Myometrial cell (primary cell): ENCODE measurements at places on chromosomes 16 and 17. TPM values are rescaled to one million over a fixed set of nuclear protein-coding genes. Genes with fewer than 3 reads are reported as not detected.

Gene TBC1D3
- not detected in 2 replicates for total RNA-seq

Gene RAB37
- 0.53 TPM in 1 of 2 replicates, not detected in the other for total RNA-seq

Gene ZNF48
- total RNA-seq: 7.2 and 9.7 TPM in 2 replicates

Gene MPP2
- total RNA-seq: 0.58 and 3.9 TPM in 2 replicates

Gene TBC1D3H
- total RNA-seq: not detected in 2 replicates

Gene APOBR
- not detected in 2 replicates for total RNA-seq

Gene ST6GALNAC2
- 1.7 and 4.6 TPM in 2 replicates for total RNA-seq

Gene TEKT1
- not detected in 2 replicates for total RNA-seq

Gene CXCL16
- total RNA-seq: 1.2 and 1.7 TPM in 2 replicates

Gene KIF18B
- total RNA-seq: 11.2 and 12.4 TPM in 2 replicates

Gene RAD51C
- 20.2 and 27.3 TPM in 2 replicates for total RNA-seq

Gene IRX5
- total RNA-seq: not detected in 2 replicates

Gene ZSCAN10
- total RNA-seq: not detected in 2 replicates

Gene PKMYT1
- total RNA-seq: 13.3 and 24.8 TPM in 2 replicates

Gene CCL15
- not detected in 2 replicates for total RNA-seq

Gene CFAP97D1
- total RNA-seq: not detected in 2 replicates

Gene NHLRC4
- total RNA-seq: 2.8 and 3.2 TPM in 2 replicates

Gene CD7
- 0.53 TPM in 1 of 2 replicates, not detected in the other for total RNA-seq

Gene CLEC18B
- not detected in 2 replicates for total RNA-seq

Gene SLFN11
- total RNA-seq: 65.2 and 93.8 TPM in 2 replicates

Gene CACNA1G
- total RNA-seq: not detected in 2 replicates

Gene PTGES3L
- 0.29 and 1.4 TPM in 2 replicates for total RNA-seq

Gene KRTAP4-6
- total RNA-seq: not detected in 2 replicates

Gene BANP
- total RNA-seq: 13.3 and 16.7 TPM in 2 replicates

Gene CACNG1
- not detected in 2 replicates for total RNA-seq

Gene TMEM88
- 0.18 TPM in 1 of 2 replicates, not detected in the other for total RNA-seq

Gene VPS35
- total RNA-seq: 85.3 and 101 TPM in 2 replicates

Gene HID1
- under 0.01 and 0.53 TPM in 2 replicates for total RNA-seq

Gene SLFN14
- not detected in 2 replicates for total RNA-seq

Gene TOM1L2
- total RNA-seq: 25.4 and 30.5 TPM in 2 replicates

Gene CLEC19A
- total RNA-seq: not detected in 2 replicates

Gene SCGB1C2
- total RNA-seq: not detected in 2 replicates

Gene SPIRE2
- total RNA-seq: 1.6 and 4.0 TPM in 2 replicates

Gene ERN2
- 0.35 and 1.7 TPM in 2 replicates for total RNA-seq

Gene KRT28
- total RNA-seq: not detected in 2 replicates

Gene CD68
- 47.6 and 49.6 TPM in 2 replicates for total RNA-seq

Gene TNS4
- under 0.01 TPM in 2 replicates for total RNA-seq

Gene SPECC1
- total RNA-seq: 14.7 and 19.1 TPM in 2 replicates

Gene SRCIN1
- total RNA-seq: not detected in 2 replicates

Gene ZNF385C
- not detected in 2 replicates for total RNA-seq

Gene GFAP
- total RNA-seq: 0.29 and 0.53 TPM in 2 replicates

Gene DOC2A
- 0.53 TPM in 1 of 2 replicates, not detected in the other for total RNA-seq

Gene IRX3
- 0.86 TPM in 1 of 2 replicates, not detected in the other for total RNA-seq

Gene EFCAB13
- 0.89 and 2.0 TPM in 2 replicates for total RNA-seq

Gene BAIAP3
- total RNA-seq: 0.53 and 1.4 TPM in 2 replicates

Gene TBC1D3L
- total RNA-seq: 1.9 and 4.0 TPM in 2 replicates

Gene C16orf95
- total RNA-seq: 0.29 and 5.3 TPM in 2 replicates

Gene UBE2O
- 9.2 and 11.7 TPM in 2 replicates for total RNA-seq

Gene JMJD6
- 21.4 and 27.4 TPM in 2 replicates for total RNA-seq

Gene SLC38A8
- not detected in 2 replicates for total RNA-seq
